ENCODE measurements at places on chromosomes 7 and 10.

GRCh38 chr7:111199643-111200042 lies 108.7 kb downstream of the LRRN3 start:
- H3K27ac ChIP-seq, result no peak overlapping the region
- H3K27me3 ChIP-seq, result no peaks in the 10 kb centered on the region
- no peak for DNase-seq

- peaks cover 8% of the 10 kb centered on the region for H3K27me3 ChIP-seq
- peak; percentile 7 for DNase-seq
- no peaks in the 10 kb centered on the region for H3K36me3 ChIP-seq
- no peaks in the 10 kb centered on the region for H3K4me1 ChIP-seq
- no peak overlapping the region for H3K27ac ChIP-seq
- no peak overlapping the region for H3K4me3 ChIP-seq
Observed at GRCh38 chr10:46517541-46517940, 38.9 kb downstream of the GPRIN2 start.

GRCh38 chr7:155207326-155208002 lies 90.2 kb upstream of the INSIG1 start:
- no peaks in the 10 kb centered on the region for H3K4me1 ChIP-seq
- H3K27me3 ChIP-seq, result peaks cover 41% of the 10 kb centered on the region
- DNase-seq, result no peak
- H3K27ac ChIP-seq, result peak overlapping the region; percentile 86
- no peak overlapping the region for H3K4me3 ChIP-seq

DNA sequence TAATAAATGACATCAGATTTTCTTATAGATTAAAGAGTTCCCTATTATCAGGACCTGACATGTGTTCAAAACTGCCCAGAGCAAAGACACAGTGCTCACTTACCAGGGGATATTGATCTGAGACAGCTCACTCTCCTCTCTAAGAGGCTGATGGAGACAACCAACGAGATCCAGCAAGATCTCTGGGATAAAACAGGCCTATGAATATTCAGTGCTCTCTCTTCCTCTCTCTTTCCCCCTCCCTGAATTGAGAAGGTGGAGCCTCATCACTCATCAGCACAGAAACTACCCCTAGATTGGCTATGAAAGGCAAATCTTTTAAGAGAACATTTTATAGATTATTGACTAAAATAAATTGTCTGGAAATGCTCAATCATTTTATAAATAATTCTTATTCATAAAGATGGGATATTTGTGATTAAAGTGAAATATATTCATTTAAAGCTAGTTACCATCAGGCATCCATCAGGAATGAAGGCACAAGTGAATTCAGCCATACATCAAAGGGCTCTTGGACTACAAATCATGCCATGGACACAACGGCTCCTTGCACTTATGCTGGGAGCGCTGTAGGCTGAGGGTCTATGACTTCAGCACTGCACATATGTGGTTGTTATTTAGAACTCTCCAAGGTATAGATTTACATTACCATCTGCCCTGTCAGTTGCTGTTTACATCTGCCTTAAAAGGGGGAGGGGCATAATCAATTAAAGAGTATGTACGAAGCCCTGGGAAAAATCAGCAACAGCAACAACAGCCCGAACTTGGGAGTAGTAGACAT lies 3.4 kb upstream of the PPP1R17 start:
- peaks cover 28% of the 10 kb centered on the region for H3K27me3 ChIP-seq
- H3K4me3 ChIP-seq, result no peak overlapping the region
- DNase-seq, result no peak
- H3K4me1 ChIP-seq, result no peaks in the 10 kb centered on the region
- H3K36me3 ChIP-seq, result no peaks in the 10 kb centered on the region

DNA sequence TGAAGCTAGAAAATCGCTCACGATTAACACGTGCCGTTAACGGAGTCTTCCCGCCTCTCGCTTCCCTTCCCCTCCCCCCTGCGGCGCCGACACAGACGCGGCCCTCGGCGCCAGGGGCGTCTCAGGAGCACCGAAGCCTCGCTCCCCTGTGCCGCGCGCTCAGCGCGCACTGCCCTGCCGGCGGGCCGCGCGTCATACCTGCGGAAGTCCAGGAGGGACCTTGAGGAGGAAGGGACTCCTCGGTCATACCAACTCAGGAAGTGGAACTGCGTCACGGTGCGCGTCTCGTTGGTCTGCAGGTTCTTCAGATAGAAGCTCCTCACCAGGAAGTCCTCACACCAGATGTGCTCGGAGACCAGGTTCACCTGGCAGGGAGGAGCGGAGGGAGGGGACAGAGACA lies 239.6 kb downstream of the DNAJB6 start:
- H3K27ac ChIP-seq, result no peak overlapping the region
- no peaks in the 10 kb centered on the region for H3K36me3 ChIP-seq
- H3K27me3 ChIP-seq, result peaks cover 18% of the 10 kb centered on the region

DNA sequence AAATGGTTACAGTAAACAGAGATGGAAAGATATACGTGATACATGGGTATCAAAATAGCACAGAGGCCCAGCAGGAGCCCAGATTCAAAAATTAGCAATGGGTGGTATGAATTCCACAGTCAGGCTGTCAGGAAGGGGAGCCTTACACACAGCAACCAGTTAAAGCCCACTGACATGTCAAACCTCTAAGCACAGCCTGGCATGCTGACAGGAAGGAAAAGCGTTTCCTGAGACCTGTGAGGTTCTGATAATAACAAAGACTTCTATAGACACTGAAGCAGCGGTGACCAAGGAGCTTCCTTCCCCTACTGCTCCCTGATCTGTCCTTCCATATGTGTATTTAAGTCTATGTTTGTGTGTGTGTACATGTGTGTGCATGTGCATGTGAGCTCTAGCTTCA lies 89.9 kb downstream of the PHYHIPL start:
- H3K4me3 ChIP-seq, result no peak overlapping the region
- H3K27ac ChIP-seq, result no peak overlapping the region
- no peak for DNase-seq

DNA sequence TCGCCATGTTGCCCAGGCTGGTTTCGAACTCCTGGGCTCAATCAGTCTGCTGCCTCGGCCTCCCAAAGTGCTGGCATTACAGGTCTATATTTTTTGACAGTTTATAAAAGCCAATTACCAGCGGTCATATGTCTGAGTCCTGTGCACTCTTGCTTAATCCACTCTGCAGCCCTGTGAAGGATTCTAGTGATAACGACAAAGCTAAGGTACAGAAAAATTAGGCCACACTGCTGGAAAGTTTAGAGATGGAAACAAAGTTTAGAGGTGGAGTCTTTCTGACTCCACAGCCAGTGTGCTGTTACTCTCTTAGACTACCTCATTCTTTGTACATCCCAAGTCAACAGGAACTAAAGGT lies 707 bp downstream of the PTER start:
- no peak overlapping the region for H3K27ac ChIP-seq
- H3K36me3 ChIP-seq, result peaks cover 1% of the 10 kb centered on the region
- peaks cover 25% of the 10 kb centered on the region for H3K4me1 ChIP-seq
- peaks cover 9% of the 10 kb centered on the region for H3K27me3 ChIP-seq

DNA sequence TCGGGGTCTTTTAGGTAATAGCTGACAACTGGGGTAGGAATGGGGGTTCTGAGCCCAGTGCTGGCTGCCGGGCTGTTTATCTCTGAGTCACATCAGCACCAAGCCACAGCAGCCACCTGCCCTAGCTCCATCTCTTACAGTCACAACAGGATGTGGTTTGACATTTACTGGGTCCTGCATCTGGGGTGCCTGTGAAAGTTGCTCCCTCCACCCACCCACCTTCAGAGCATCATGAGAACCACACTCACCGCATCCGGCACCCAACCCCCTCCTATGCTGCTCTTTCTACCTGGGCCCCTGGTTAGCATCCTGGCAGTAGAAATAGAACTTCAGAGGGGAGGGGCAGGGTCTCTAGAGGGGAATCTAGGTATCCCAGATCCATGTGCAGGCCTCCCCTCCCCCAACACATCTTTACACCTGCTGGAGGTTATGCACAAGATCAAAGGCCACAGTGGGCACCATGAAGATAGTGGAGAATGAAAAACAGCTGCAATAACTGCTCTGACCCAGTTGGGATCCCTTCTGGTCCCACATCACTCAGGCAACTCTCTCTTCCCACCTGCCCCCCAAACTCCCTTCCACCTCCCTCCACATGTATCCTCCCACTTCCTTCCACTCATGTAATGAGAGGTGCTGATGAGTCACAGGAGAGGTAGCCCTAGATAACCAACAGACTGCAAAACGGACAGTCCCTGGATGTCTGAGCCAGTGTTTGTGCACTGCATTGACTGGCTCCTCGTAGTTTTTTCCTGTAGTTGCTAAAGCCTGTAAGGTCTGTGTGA lies 38.2 kb downstream of the PRSS2 start:
- peaks cover 44% of the 10 kb centered on the region for H3K27me3 ChIP-seq
- DNase-seq, result no peak
- no peak overlapping the region for H3K4me3 ChIP-seq
- H3K4me1 ChIP-seq, result peaks cover 16% of the 10 kb centered on the region
- H3K27ac ChIP-seq, result no peak overlapping the region

DNA sequence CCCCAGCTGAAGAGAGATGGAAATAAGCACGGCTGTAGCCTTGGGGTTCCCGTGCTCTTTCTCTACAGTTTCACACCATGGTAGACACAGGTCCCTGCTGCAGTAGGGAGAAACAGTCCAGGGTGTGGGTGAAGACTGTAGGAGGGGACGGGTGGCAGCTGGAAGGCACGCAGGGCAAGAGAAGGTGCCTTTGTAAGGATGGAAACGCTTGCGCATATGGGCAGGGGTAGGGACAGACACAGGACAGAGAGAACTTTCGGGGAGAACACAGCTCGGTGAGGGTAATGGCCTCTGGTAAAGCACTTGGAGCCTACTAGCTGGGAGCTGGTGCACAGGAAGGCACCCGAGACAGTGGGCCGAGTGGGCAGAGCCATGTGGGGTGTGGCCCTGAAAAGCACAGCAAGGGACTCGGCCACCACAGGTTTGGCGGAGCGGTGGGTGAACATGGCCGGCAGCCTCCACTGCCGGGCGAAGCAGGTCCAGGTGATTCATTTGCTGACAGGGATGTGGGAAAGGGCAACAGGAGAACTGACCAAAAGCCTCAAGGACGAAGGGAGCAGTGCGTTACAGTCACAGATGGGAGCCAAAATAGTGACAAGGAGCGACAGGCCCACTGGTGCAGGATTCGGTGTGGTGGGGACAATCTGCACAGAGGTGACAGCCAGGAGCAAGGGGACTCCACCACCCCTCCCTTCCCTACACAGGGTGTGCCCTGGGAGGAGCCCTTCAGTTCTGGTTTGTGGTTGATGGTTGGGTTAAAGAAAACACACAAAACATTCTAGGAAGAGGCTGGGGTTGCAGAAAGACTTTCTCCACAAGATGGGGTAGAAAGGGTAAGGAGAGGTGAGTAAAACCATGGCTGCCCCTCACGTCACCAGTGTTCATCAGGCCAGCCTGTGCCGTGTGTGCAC lies 97.1 kb downstream of the VOPP1 start:
- no peaks in the 10 kb centered on the region for H3K4me1 ChIP-seq
- no peak overlapping the region for H3K4me3 ChIP-seq
- H3K27ac ChIP-seq, result peak overlapping the region; percentile 43
- no peak for DNase-seq

DNA sequence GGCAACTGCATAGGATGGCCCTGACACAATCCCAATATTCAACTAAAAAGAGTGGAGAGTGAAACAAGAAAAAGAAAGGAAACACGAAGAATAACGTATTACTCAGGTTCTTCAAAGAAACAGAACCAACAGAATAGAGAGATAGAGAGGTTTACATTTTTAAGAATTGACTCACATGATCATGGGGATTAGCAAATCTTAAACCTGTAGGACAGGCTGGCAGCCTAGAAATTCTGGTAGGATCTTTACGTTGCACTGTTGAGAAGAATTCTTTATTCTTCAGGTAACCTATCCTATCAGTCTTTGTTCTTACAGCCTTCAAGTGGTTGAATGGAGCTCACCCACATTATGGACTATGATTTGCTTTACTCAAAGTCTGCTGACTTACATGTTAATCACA lies 103.9 kb downstream of the AASS start:
- H3K4me3 ChIP-seq, result no peak overlapping the region
- H3K27ac ChIP-seq, result no peak overlapping the region
- no peaks in the 10 kb centered on the region for H3K36me3 ChIP-seq
- no peaks in the 10 kb centered on the region for H3K27me3 ChIP-seq
- H3K4me1 ChIP-seq, result peaks cover 2% of the 10 kb centered on the region
- no peak for DNase-seq

- H3K36me3 ChIP-seq, result peaks cover 5% of the 10 kb centered on the region
- no peak overlapping the region for H3K27ac ChIP-seq
- DNase-seq, result no peak
- H3K4me3 ChIP-seq, result no peak overlapping the region
- peaks cover 9% of the 10 kb centered on the region for H3K4me1 ChIP-seq
Observed at GRCh38 chr7:117217106-117218035, 105.5 kb downstream of the WNT2 start.

- no peaks in the 10 kb centered on the region for H3K36me3 ChIP-seq
- no peak overlapping the region for H3K4me3 ChIP-seq
- H3K27ac ChIP-seq, result no peak overlapping the region
- no peak for DNase-seq
- no peaks in the 10 kb centered on the region for H3K27me3 ChIP-seq
Observed at GRCh38 chr10:28715757-28716156, 38.4 kb downstream of the BAMBI start.

DNA sequence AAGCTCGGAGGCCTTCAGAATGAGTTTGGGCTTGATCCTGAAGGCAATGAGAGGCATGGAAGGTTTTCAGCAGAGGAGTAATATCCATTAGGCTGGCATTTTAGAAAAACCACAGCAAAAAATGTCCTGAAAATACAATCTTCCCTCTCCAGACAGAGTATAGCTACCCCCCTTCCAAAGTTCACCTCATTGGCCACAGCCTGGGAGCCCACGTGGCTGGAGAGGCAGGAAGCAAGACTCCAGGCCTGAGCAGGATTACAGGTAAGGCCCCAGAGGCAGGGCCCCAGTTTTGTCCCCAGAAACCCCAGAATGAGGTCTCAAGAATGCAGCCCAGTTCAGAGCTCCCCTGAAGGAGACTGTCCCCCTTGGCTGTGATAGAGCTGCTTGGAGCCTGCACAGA lies 5.3 kb downstream of the PNLIPRP1 start:
- H3K4me1 ChIP-seq, result no peaks in the 10 kb centered on the region
- H3K27ac ChIP-seq, result no peak overlapping the region
- no peak for DNase-seq
- H3K27me3 ChIP-seq, result peaks cover 67% of the 10 kb centered on the region
- H3K36me3 ChIP-seq, result no peaks in the 10 kb centered on the region

DNA sequence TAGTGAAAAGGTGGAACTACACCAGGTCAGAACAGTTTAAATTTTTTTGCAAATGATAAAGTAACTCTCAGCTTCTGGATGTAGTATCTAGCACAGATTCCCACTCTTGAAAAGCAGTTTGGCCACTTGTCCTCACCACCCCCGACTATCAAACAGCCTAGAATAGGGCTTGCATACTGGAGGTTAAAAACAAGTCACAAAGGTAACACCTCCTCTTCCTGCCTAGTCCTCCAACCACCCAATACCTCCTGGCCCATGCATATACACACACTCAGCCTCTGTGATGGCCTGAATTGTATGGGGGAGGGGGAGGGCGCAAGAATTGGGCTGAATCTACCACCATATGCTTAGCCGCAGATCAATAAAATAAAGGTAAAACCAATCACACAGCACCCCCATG lies 5.7 kb downstream of the SKAP2 start:
- no peaks in the 10 kb centered on the region for H3K27me3 ChIP-seq
- no peak for DNase-seq
- H3K27ac ChIP-seq, result peak overlapping the region; percentile 90
- peak overlapping the region; percentile 71 for H3K4me3 ChIP-seq
- peaks cover 69% of the 10 kb centered on the region for H3K4me1 ChIP-seq
- H3K36me3 ChIP-seq, result peaks cover under 1% of the 10 kb centered on the region
